Activated T-cell treated with anti-CD3 and anti-CD28 coated beads for 4 hours (primary cell): ENCODE measurements at places on chromosomes 13 and 19.

GRCh38 chr13:75468602-75469001 is 13.4 kb downstream of the TBC1D4 start:
- no peak for DNase-seq

- DNase-seq: no peak
Measured at GRCh38 chr19:15285896-15286591, 46.3 kb downstream of the BRD4 start.

- DNase-seq: no peak
Measured at GRCh38 chr19:10402441-10403038, 802 bp downstream of the CDC37 start.

- DNase-seq: no peak
Measured at GRCh38 chr19:41971363-41971762, 12.2 kb upstream of the RABAC1 start.

- DNase-seq: no peak
Measured at GRCh38 chr19:16594681-16595091, 22.5 kb upstream of the SLC35E1 start.
